ENCODE measurements at places on chromosomes 3 and 15. TPM values are rescaled to one million over a fixed set of nuclear protein-coding genes. Genes with fewer than 3 reads are reported as not detected.

DNA sequence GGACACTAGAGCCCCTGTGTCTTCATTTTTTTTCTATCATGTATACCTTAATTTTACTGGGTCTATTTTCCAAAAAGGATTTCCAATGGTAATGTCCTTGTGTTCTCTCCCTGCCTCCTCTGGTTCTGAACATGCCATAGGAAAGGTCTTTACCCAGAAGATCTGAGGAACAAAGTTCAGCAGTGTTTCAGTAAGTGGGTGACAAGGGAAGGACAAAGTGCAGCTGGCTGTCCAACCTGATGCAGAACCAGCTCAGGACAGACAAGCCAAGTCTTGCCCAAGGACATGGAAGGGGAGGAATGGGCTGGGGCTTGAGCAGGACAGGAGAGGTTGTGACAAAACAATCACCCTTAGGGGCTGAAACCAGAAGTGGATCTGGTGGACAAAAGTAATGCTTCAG lies 61.2 kb upstream of the STRIT1 start:
- DNase-seq: no peak
- H3K4me3 ChIP-seq: no peak overlapping the region
- no peaks in the 10 kb centered on the region for H3K36me3 ChIP-seq

DNA sequence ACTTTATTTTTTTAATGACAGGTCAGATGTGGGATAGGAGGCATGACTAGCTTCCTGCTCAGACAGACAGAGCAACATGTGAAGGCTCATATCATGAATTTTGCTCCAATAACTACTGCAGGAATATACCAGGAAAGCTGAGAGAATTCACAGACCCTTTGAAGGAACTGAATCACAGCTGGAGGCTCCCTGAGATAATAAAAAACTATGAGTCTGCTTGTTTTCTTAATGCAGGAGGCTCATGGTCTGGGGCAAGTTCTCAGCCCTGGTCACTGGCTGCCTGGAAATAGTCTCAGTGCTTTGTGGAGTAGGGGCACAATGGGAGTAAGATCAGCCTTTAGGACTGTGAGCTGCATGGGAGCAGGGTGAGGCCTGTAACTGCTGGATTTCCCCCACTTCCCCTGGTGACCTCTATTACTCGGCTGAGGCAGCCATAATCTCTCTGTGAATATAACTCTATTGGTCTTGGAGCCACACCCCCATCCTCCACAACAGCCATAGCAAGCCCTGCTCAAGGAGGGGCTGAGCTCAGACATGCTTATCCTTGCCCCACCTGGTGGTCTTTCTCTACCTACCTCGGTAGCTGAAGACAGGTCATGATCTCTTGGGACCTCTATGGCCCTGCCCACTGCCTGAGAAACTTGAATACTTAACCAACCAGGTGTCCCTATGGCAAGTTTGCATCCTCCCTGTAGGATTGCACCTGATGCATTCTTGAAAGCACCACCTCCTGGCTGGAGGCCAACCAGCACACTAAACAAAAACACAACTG lies 281.6 kb upstream of the TMCO5A start:
- no peaks in the 10 kb centered on the region for H3K4me1 ChIP-seq
- H3K36me3 ChIP-seq: no peaks in the 10 kb centered on the region
- H3K4me3 ChIP-seq: no peak overlapping the region
- no peak for DNase-seq
- H3K27ac ChIP-seq: no peak overlapping the region
- no peaks in the 10 kb centered on the region for H3K27me3 ChIP-seq

GRCh38 chr15:99566157-99566897 lies 543 bp downstream of the MEF2A start:
- H3K27me3 ChIP-seq: no peaks in the 10 kb centered on the region
- H3K36me3 ChIP-seq: no peaks in the 10 kb centered on the region
- DNase-seq: peak; percentile 62
- peak overlapping the region; percentile 99 for H3K27ac ChIP-seq
- peak overlapping the region; percentile 76 for H3K4me3 ChIP-seq
- H3K4me1 ChIP-seq: peaks cover 19% of the 10 kb centered on the region

GRCh38 chr3:190205739-190206138 lies 85.0 kb upstream of the P3H2 start:
- no peaks in the 10 kb centered on the region for H3K36me3 ChIP-seq
- DNase-seq: no peak
- H3K27me3 ChIP-seq: no peaks in the 10 kb centered on the region
- no peaks in the 10 kb centered on the region for H3K4me1 ChIP-seq
- H3K27ac ChIP-seq: no peak overlapping the region

- no peaks in the 10 kb centered on the region for H3K4me1 ChIP-seq
- DNase-seq: no peak
- H3K4me3 ChIP-seq: no peak overlapping the region
- H3K27me3 ChIP-seq: no peaks in the 10 kb centered on the region
- H3K27ac ChIP-seq: no peak overlapping the region
Measured at GRCh38 chr3:123872621-123873020, 11.5 kb downstream of the MYLK start.

GRCh38 chr3:53226841-53227407 lies 28.9 kb downstream of the TKT start:
- H3K27ac ChIP-seq: no peak overlapping the region
- H3K27me3 ChIP-seq: no peaks in the 10 kb centered on the region
- no peak for DNase-seq
- no peaks in the 10 kb centered on the region for H3K36me3 ChIP-seq

DNA sequence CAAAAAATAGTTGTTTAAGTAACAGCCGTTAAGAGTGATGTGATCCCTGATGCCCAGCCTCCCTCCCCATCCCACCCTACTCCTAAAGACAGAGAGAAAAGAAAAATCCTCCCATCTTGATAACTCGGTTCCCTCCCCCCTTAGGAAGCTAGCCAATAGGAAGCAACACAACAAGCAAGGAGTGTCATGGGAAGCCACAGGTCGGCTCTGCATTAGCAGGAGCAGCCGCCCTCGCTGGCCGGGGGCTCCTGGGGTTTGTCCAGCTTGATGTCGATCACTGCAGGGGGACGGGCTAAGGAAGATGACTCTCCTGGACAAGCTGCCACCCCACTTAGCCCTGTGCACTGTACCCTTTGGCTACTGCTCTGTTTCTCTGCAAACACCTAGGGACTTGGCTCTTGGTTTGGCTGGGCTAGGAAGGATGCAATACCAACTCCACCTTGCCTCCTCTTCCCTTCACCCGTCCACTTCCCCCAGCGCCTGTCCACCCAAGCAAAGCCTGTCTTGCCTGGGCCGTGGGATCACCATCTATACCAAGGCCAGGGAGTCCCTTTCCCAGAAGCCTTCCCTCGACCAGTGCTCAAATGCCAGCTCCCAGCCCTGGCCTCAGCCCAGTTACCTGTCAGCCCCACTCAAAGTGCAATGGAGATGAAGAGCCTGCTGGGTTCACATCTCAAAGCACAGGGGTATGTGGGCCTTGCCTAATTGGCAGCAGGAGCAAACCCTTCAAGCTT lies 23.1 kb downstream of the SRPRB start:
- DNase-seq: no peak
- H3K27ac ChIP-seq: no peak overlapping the region
- no peak overlapping the region for H3K4me3 ChIP-seq
- H3K4me1 ChIP-seq: no peaks in the 10 kb centered on the region

- no peaks in the 10 kb centered on the region for H3K36me3 ChIP-seq
- H3K27me3 ChIP-seq: no peaks in the 10 kb centered on the region
Measured at GRCh38 chr15:98787194-98787593, 138.9 kb downstream of the IGF1R start.

DNA sequence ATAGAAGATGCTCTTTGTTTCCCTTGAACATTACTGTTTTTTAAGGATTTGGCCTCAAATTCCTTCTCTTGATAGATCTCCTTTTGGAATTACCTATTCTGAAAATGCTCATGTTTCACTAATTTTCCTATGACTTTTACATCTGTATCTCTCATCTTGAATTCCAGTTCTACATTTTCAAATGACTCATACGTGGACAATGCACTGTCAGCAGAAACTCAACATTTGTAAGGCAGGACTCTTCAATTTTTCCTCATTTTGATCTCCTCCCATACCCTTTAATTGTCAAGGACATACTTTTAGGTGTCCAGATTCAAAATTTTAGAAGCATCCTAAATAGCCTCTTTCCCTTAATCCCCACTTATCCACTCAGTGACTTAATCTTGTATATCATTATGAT lies 341.0 kb upstream of the RASGRP1 start:
- H3K36me3 ChIP-seq: no peaks in the 10 kb centered on the region
- no peaks in the 10 kb centered on the region for H3K4me1 ChIP-seq
- H3K4me3 ChIP-seq: no peak overlapping the region
- H3K27me3 ChIP-seq: no peaks in the 10 kb centered on the region
- no peak overlapping the region for H3K27ac ChIP-seq

DNA sequence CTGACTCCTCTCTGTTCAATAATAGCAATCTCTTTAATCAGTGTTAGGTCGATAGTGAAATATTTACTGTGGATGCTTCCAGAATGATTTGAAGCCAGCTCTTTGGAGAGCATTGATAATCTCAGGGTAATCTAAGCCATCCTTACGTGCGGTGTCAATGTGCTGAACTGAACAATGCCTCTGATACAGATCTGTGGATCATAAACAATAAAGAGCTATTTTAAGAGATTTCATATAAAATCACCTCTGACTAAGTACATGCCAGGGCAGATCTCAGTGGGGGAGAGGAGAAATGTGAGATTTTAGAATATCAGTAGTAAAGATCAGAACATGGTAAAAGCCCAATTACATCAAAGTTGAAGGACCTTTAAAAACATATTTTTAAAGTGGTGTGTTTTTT lies 319.3 kb upstream of the GBE1 start:
- no peaks in the 10 kb centered on the region for H3K36me3 ChIP-seq
- DNase-seq: no peak
- H3K4me3 ChIP-seq: no peak overlapping the region
- H3K27ac ChIP-seq: no peak overlapping the region
- H3K27me3 ChIP-seq: no peaks in the 10 kb centered on the region
- H3K4me1 ChIP-seq: no peaks in the 10 kb centered on the region

DNA sequence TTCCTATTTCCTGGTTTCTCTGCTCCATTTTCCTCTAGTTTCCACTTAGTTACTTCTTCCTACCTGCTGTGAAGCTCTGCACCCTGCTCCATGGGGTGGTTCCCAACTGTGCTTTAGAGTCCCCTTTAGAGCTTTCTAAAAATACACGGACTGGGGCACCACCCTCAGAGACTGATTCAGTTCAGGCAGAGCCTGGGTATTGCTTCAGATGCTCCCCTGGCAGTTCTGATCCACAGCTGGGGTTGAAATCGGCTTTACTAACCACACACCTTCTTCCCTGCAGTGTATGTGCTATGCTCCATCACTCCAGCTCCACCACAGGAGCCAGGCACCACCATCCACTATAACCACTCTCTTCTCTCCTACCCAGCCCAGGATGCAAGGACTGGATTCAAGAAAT lies 12.6 kb downstream of the ANP32A start:
- H3K4me3 ChIP-seq: no peak overlapping the region
- no peaks in the 10 kb centered on the region for H3K36me3 ChIP-seq
- peaks cover 32% of the 10 kb centered on the region for H3K4me1 ChIP-seq
- no peak for DNase-seq
- H3K27me3 ChIP-seq: no peaks in the 10 kb centered on the region

DNA sequence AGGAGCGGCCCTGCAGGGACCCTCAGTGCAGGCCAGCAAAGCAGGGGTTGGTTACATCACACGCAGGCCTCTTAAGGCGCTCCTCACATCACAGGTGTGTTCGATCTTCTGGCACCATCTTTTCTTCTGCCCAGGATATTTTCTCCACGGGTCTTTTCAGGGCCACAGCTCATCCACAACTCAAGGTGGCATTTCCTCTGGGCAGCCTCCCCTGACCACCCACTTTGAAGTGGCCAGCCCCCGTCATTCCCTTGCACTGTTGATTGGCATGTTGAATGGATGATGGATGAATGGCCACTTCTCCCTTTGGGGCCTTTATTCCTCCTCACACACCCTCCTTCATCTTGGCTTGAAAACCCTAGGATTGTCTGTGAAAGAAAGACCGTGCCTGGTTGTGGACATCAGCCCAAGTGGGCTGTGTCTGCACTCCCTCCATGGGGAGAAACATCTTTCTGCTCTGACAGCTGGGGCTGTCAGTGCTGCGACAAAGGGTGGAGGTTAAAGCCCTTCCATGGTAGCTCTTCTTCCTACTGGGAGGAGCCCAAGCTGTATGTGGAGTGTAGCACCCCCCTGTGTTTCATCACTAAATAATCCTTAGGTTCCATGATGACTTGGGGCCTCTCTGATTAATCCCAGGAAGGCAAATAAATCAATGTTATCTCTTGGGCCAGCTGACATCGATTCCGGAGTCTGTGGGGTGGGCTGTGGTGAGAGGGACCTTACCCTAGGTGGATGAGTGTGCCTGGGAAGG lies 102.5 kb downstream of the EPHB1 start:
- no peak overlapping the region for H3K4me3 ChIP-seq
- peaks cover 12% of the 10 kb centered on the region for H3K27me3 ChIP-seq
- no peaks in the 10 kb centered on the region for H3K36me3 ChIP-seq
- H3K4me1 ChIP-seq: no peaks in the 10 kb centered on the region
- H3K27ac ChIP-seq: no peak overlapping the region

DNA sequence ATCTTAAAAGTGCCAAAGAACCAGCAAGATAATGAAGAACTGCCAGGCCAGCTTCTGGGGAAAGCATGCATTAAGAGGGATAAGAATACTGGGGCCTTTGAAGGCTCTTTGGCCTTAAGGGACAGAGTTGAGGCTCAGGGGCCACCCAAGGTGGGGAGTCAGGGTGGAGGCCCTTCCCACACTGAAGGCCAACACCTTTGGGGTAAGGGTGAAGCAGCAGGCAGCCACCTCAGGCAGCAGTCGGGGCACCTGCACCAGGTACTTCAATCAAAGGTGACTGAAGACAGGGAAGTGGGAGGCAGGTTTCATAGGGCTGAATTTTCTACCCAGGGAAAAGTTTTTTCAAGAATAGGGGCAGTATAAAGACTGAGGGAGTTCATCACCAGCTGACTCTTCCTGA lies 87.7 kb upstream of the KLF13 start:
- no peaks in the 10 kb centered on the region for H3K36me3 ChIP-seq
- no peak overlapping the region for H3K4me3 ChIP-seq
- no peaks in the 10 kb centered on the region for H3K27me3 ChIP-seq
- peaks cover 6% of the 10 kb centered on the region for H3K4me1 ChIP-seq

DNA sequence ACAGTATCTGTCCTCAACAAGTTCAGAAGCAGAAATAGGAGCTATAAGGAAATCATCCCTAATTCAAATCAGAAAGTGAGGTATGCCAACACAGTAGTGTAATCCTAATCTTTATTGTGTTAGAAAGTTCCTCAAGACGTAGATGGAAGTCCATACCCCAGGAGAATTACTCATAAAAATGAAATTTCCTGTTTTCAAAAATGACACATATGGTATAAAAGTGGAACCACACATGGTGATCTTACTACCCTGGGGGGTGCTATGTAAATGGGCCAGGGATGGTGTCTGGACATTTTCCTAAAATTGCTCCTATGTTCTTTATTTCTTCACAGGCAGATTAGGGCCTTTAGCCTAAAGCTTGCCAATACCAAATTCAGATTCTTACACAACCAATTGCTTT lies 204.1 kb downstream of the ARRDC4 start:
- no peaks in the 10 kb centered on the region for H3K4me1 ChIP-seq
- no peaks in the 10 kb centered on the region for H3K36me3 ChIP-seq
- no peak for DNase-seq

GABRR3 gene
- not detected for total RNA-seq

GABRA5 gene
- 0.20 TPM for total RNA-seq

LDHAL6B gene
- not detected for total RNA-seq

AP4E1 gene
- total RNA-seq: 12.4 TPM

EPHA3 gene
- total RNA-seq: 15.3 TPM

CLEC3B gene
- 1.3 TPM for total RNA-seq

Measured in hepatocyte (in vitro differentiated cells).